ENCODE measurements at places on chromosomes 6 and 20.

GRCh38 chr6:165098165-165098564 is 211.2 kb downstream of the C6orf118 start:
- DNase-seq = no peak

- no peak for DNase-seq
These were observed 29.0 kb upstream of the L3MBTL3 start for GRCh38 chr6:129989396-129989795.

DNA sequence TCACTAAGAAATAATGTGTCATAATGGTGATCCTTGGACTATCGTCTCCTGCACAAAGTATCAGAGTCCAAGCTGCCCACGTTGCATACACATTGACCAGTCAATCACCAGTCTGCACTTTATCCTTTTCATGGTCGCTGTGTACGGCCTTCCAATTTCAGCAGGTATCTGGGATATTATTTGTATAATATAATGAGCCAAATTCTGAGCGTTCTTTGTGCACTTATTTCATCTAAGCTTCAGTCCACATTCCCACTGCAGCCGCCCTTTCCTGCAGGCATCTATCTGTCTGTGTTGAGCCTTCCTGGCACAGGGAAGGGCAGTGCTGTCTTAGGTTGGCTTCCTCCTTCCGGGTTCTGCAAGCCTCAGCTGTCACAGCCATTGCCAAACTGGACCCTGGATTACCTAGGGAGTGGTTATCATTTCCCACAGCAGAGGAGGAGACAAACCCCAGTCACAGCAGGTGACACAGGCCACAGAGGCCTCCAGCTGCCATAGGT is 174.3 kb downstream of the TTLL2 start:
- DNase-seq = no peak

- no peak for DNase-seq
These were observed 7.7 kb upstream of the ZNF334 start for GRCh38 chr20:46520976-46521579.

- DNase-seq = no peak
These were observed 73.3 kb downstream of the HUS1B start for GRCh38 chr6:583635-584034.

GRCh38 chr6:159874435-159874834 is 16.4 kb upstream of the MAS1 start:
- no peak for DNase-seq

DNA sequence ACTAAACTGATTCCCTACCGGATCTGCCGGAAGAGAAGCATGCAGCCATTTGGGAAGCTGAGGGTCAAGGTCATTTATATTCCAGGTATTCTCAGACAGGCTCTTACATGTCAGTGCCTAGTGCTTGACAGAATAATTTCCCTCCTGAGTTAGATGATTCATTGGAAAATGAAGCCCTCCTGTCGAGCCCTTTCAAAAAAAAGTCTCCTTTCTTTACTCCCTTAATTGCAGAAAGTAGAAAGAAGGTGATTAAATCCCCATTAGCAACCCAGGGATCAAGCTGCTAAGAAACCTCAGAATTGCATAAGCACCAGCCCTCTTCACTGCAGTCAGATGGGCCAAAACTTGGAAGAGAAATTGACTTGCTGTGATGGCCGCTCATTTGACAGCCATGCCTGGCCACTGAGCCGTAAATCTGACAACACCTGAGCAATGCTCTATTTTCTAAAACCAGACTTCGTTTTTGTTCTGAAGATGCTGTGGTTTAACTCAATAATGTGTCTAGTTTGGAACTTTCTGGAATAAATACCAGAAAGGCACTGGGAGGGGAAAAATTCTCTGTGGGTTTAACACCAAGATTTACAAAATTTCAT is 61.0 kb upstream of the ARMH2 start:
- DNase-seq = no peak

GRCh38 chr20:2558581-2559278 is 22.4 kb downstream of the TMC2 start:
- DNase-seq = no peak

GRCh38 chr6:10968776-10969175 is 75.3 kb downstream of the ELOVL2 start:
- DNase-seq = no peak

DNA sequence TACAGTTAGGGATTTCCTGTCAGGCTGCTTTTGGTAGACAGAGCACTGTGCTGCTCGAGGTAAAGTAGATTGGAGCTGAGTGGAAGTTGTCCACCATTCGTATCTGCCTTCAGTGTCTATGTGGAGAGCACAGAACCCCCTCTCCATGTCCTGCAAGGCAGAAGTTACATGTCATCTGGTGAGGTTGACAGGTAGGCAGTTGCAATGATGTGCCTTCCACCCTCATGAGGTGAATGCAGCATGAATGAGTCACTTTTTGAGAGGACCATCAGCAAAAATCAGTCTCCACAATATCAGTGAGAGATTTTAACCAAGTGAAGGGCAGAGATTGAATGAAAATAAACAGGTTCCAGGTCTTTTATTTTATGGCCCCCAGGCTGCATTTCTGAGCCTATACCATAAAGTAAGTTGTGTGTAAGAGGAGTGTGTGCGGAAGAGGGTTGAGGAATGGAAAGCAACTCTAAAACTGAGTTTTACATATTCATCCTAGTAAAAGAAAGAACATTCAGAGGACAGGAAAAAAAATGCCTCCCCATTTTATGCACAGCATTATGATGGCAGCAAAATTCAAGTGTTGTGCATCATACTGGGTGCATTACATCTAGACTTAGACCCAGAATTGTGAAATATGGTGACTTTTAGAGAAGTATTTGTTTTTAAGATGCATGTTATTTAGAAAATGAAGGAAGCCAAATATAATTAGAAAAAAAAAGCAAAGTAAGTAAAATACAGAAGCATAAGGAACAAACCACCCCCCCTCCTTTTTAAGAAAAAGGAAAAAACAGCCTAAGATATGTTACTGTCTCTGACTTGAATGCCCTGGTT is 15.8 kb downstream of the TRAPPC3L start:
- no peak for DNase-seq

DNA sequence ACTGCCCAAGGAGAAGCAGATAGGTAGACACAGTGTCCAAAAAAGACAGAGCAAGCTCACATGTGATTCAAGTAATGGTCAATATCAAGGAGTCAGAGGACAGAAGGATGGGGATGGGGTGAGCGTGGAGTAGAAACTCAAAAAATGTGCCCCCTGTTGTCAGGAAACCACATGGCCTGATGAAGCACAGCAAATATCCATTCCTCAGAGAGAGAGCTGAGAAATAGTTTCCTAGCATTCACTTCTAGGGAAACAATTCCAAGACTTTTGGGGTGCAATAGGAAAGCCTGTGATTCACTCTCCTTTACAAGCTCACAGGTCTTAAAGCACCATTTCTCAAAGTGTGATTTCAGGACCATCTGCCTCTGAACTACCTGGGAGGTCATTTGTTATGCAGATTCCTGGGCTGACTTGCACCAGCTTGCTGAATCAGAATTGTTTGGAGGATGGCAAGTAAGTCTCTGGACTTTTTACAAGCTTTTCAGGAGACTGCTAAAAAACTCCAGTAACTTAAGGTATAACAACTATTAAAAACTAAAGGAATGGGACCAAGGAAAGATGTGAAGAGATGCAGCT is 432.8 kb downstream of the HDGFL1 start:
- DNase-seq = no peak

- peak; percentile 7 for DNase-seq
These were observed at the start of gene PGBD1 for GRCh38 chr6:28281288-28282064. Gene PGBD1, plus strand, starts transcription at chr6:28281572. Its CDS starts 2,242 bp downstream, at chr6:28283814.

GRCh38 chr20:17059465-17059864 is 167.4 kb upstream of the PCSK2 start:
- no peak for DNase-seq

Data from stimulated activated CD8-positive, alpha-beta memory T cell treated with anti-CD3 and anti-CD28 coated beads, Interleukin-4, amount 100 ng/mL, for 1 hour (primary cell).